Activated T-cell treated with anti-CD3 and anti-CD28 coated beads, Interleukin-2, amount 50 U/mL, for 72 hours (primary cell): ENCODE measurements at places on chromosomes 16 and 17. TPM values are rescaled to one million over a fixed set of nuclear protein-coding genes. Genes with fewer than 3 reads are reported as not detected.

- no peak for DNase-seq
- peaks cover 23% of the 10 kb centered on the region for H3K27me3 ChIP-seq
- H3K27ac ChIP-seq = no peak overlapping the region
These were observed 21.3 kb upstream of the CCDC182 start for GRCh38 chr17:57766318-57766943.

DNA sequence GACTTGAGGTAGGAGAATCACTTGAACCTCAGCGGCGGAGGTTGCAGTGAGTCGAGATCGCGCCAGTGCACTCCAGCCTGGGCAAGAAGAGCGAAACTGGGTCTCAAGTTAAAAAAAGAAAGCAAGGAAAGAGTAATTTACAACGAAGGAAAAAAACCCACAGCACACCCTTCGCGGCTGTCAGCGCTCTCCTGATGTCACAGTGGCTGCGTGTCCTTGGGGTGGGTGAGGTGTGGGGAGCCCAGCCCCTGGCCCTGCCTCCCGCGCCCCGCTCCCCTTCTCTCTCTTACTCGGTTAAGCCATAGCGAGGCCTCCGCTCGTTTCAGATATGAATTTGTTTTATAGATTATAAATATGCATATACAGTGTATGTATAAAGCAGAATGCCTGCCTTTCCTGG, 740 bp upstream of the JPT2 start:
- no peak for DNase-seq
- no peaks in the 10 kb centered on the region for H3K27me3 ChIP-seq
- H3K4me1 ChIP-seq = peaks cover 31% of the 10 kb centered on the region
- H3K36me3 ChIP-seq = peaks cover 8% of the 10 kb centered on the region
- peak overlapping the region; percentile 77 for H3K4me3 ChIP-seq
- H3K27ac ChIP-seq = no peak overlapping the region

Gene PPM1E
- total RNA-seq = 0.12 TPM

Gene KLHL10
- total RNA-seq = 0.36 TPM

GRCh38 chr16:239948-240277, 5.3 kb downstream of the FAM234A start:
- no peak for DNase-seq
- no peak overlapping the region for H3K27ac ChIP-seq
- H3K4me3 ChIP-seq = no peak overlapping the region
- H3K27me3 ChIP-seq = no peaks in the 10 kb centered on the region
- no peaks in the 10 kb centered on the region for H3K36me3 ChIP-seq
- H3K4me1 ChIP-seq = peaks cover 22% of the 10 kb centered on the region

DNA sequence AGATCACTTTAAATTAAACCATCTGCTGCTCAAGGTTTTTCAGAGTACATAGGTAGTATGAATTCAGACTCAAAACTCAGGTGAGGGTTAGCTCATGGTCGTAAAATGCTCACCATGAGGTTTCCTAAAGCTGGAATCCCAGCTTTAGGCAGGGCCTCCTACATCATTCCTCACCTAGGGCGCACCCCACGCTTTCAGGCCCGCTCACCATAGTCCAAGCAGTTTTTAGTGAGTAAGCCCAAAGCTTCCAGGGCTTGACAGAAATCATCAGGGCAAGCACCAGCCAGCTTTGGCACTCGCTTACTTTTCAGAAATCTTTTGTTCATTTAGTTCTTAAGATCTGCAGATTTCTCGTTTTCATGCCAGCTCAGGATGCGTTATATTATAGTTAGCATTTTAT, 89.8 kb downstream of the HIC1 start:
- no peak for DNase-seq
- H3K4me3 ChIP-seq = no peak overlapping the region
- no peaks in the 10 kb centered on the region for H3K27me3 ChIP-seq
- no peak overlapping the region for H3K27ac ChIP-seq
- H3K36me3 ChIP-seq = no peaks in the 10 kb centered on the region

- no peak overlapping the region for H3K27ac ChIP-seq
- no peaks in the 10 kb centered on the region for H3K36me3 ChIP-seq
- no peak for DNase-seq
- no peaks in the 10 kb centered on the region for H3K4me1 ChIP-seq
- peaks cover 14% of the 10 kb centered on the region for H3K27me3 ChIP-seq
These were observed 29.9 kb upstream of the GINS2 start for GRCh38 chr16:85718682-85719081.

- no peaks in the 10 kb centered on the region for H3K4me1 ChIP-seq
- no peaks in the 10 kb centered on the region for H3K27me3 ChIP-seq
- no peak for DNase-seq
- no peaks in the 10 kb centered on the region for H3K36me3 ChIP-seq
- no peak overlapping the region for H3K27ac ChIP-seq
These were observed 12.0 kb upstream of the TRPV3 start for GRCh38 chr17:3569534-3570137.

DNA sequence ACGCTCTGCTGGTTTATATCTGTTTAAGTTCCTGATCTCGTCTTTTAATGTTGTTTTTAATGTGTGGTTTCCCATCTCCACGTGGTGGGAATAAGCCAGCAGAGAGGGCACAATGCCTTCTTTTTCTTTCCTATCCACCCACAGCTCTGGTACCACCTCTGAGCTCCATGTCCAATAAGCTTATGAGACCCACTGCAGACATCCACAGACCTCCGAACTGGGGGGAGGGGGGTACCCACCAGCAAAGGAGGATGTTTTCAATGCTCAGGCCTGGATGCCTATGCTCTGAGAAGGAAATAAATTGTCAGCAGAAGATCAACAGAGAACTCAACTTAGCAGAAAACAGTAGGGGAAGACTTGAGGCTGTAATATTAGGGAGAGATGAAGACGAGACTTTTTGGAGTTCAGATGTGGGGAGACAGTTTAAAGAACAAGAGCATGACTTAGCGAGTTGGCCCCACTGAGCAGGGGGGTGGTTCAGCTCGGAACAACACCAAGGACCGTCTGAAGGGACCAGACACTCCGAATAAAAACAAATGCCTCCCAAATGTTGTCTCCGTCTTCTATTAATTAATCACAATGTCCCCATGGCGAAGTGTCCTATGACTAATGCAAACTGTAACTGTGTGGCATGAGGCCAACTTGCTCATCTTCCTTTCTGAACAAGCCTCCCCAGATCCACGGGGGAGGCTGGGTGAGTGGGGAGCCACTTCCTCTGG, 62.7 kb downstream of the GAS7 start:
- no peak overlapping the region for H3K27ac ChIP-seq
- H3K27me3 ChIP-seq = no peaks in the 10 kb centered on the region
- no peak for DNase-seq
- no peaks in the 10 kb centered on the region for H3K36me3 ChIP-seq
- H3K4me1 ChIP-seq = peaks cover 9% of the 10 kb centered on the region

GRCh38 chr16:88569614-88569984, 604 bp upstream of the ZC3H18 start:
- no peak for DNase-seq
- peak overlapping the region; percentile 93 for H3K4me3 ChIP-seq
- H3K36me3 ChIP-seq = peaks cover 5% of the 10 kb centered on the region
- H3K4me1 ChIP-seq = peaks cover 57% of the 10 kb centered on the region
- H3K27ac ChIP-seq = peak overlapping the region; percentile 91

Gene BANP
- total RNA-seq = 39.8 TPM

- H3K27ac ChIP-seq = no peak overlapping the region
- peaks cover 4% of the 10 kb centered on the region for H3K4me1 ChIP-seq
- no peak for DNase-seq
- H3K27me3 ChIP-seq = no peaks in the 10 kb centered on the region
These were observed 7.1 kb downstream of the TRAF7 start for GRCh38 chr16:2162676-2163118.

GRCh38 chr16:56415875-56416274, 9.5 kb downstream of the AMFR start:
- H3K4me3 ChIP-seq = no peak overlapping the region
- H3K4me1 ChIP-seq = peaks cover 21% of the 10 kb centered on the region
- peak overlapping the region; percentile 64 for H3K27ac ChIP-seq

Gene C17orf50
- not detected for total RNA-seq

DNA sequence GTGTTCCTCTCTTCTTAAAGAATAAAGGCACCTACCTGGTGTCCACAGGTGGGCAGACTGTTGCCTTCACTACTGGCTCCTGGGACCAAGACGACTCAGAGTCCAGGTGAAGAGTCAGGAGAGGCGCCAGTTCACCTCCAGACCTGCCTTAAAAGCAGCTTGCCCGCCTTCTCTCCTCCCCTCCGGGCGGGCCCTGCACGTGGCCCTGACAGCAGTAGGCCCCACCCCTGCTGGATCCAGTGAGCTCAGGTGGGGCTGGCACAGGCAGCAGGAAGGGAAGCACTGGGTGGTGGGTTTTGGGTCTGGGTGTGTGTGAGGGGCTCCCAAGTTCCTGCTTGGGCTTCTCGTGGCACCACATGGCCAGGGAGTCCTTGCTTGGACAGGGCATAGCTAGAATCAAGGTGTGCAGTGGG, at the start of gene TNS4:
TSS of gene TNS4 (minus strand) at position 125 of the 413 bp plus-strand sequence. CDS start 5,198 bp downstream, outside the sequence.
- no peaks in the 10 kb centered on the region for H3K36me3 ChIP-seq
- H3K27ac ChIP-seq = no peak within 1 kb of the TSS
- H3K4me3 ChIP-seq = no peak within 1 kb of the TSS
- H3K27me3 ChIP-seq = peaks cover 13% of the 10 kb centered on the region
- H3K4me1 ChIP-seq = peaks cover 9% of the 10 kb centered on the region
- no peak for DNase-seq

GRCh38 chr16:56145369-56145768, 45.9 kb upstream of the GNAO1 start:
- no peaks in the 10 kb centered on the region for H3K4me1 ChIP-seq
- no peak for DNase-seq
- H3K36me3 ChIP-seq = no peaks in the 10 kb centered on the region
- no peak overlapping the region for H3K4me3 ChIP-seq
- H3K27me3 ChIP-seq = peaks cover 23% of the 10 kb centered on the region

GRCh38 chr16:81484908-81485624, 40.5 kb downstream of the CMIP start:
- H3K36me3 ChIP-seq = no peaks in the 10 kb centered on the region
- peaks cover 36% of the 10 kb centered on the region for H3K4me1 ChIP-seq
- H3K27me3 ChIP-seq = no peaks in the 10 kb centered on the region
- no peak for DNase-seq
- H3K4me3 ChIP-seq = no peak overlapping the region

DNA sequence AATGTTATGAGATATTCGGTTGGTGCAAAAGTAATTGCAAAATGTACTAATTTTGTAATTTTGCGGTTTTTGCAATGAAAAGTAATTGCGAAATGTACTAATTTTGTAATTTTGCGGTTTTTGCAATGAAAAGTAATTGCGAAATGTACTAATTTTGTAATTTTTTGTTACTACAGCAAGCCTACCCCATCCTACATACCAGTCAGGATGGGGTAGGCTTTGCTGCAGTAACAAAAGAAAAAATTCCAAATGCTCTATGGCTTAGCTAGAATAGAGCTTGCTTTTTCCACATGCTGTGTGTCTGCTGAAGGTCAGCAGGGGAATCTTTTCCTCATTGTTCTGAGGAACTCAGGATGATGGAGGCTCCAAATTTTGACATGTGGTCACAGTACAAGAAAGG, 83.3 kb upstream of the GPRC5B start:
- no peak overlapping the region for H3K4me3 ChIP-seq
- peaks cover 6% of the 10 kb centered on the region for H3K27me3 ChIP-seq
- no peaks in the 10 kb centered on the region for H3K36me3 ChIP-seq
- DNase-seq = no peak
- H3K4me1 ChIP-seq = no peaks in the 10 kb centered on the region

Gene CDT1
- 172 TPM for total RNA-seq

Gene MYLK3
- 0.81 TPM for total RNA-seq
